Occipital lobe (tissue), 3 donors: ENCODE measurements at places on chromosomes 5 and 9. TPM values are rescaled to one million over a fixed set of nuclear protein-coding genes. Genes with fewer than 3 reads are reported as not detected.

Gene ZNF608
- 95.6 TPM for total RNA-seq

Gene SWI5
- 5.5 TPM for total RNA-seq

Gene LVRN
- 2.8 TPM for total RNA-seq

Gene GNG10
- 37.4 TPM for total RNA-seq

Gene AQP3
- not detected for total RNA-seq

Gene MEIKIN
- total RNA-seq = 1.7 TPM

Gene C9orf152
- total RNA-seq = not detected

Gene ZBTB5
- total RNA-seq = 22.5 TPM

Gene WNT8A
- not detected for total RNA-seq

Gene IFNB1
- total RNA-seq = not detected

Gene BTNL8
- not detected for total RNA-seq

Gene CDKN2B
- 0.16 TPM for total RNA-seq

Gene GNA14
- 0.31 TPM for total RNA-seq

Gene MEF2C
- total RNA-seq = 2,088 TPM

Gene CATSPER3
- 1.2 TPM for total RNA-seq

Gene MORN5
- total RNA-seq = 1.2 TPM

Gene SLC4A9
- total RNA-seq = under 0.01 TPM

Gene BTNL3
- not detected for total RNA-seq

Gene PROB1
- total RNA-seq = 0.16 TPM

Gene ORM2
- not detected for total RNA-seq

Gene SHISAL2B
- total RNA-seq = not detected

Gene PCDHGA4
- total RNA-seq = 8.4 TPM

Gene CCNB1
- total RNA-seq = 25.0 TPM

Gene SOX30
- not detected for total RNA-seq

Gene CENPK
- total RNA-seq = 8.1 TPM

Gene ACTBL2
- total RNA-seq = not detected

Gene FBXL7
- total RNA-seq = 3.0 TPM

Gene GRIN1
- 31.2 TPM for total RNA-seq

Gene LSM11
- 90.5 TPM for total RNA-seq

Gene STPG3
- total RNA-seq = not detected

Gene PTTG1
- 10.8 TPM for total RNA-seq

Gene LCN15
- not detected for total RNA-seq

Gene CPLANE1
- 65.4 TPM for total RNA-seq

Gene ZNF366
- total RNA-seq = 0.94 TPM

Gene ATG12
- total RNA-seq = 96.4 TPM

Gene STX17
- total RNA-seq = 22.6 TPM
